ENCODE measurements at places on chromosomes 3 and 15. TPM values are rescaled to one million over a fixed set of nuclear protein-coding genes. Genes with fewer than 3 reads are reported as not detected.

The KNL1 gene
- total RNA-seq: 28.2 TPM

The FEZF2 gene
- total RNA-seq: not detected

The GOLGA6B gene
- total RNA-seq: not detected

The SSR3 gene
- 304 TPM for total RNA-seq

The SNTN gene
- total RNA-seq: not detected

The GOLGA8S gene
- 0.15 TPM for total RNA-seq

The AMIGO3 gene
- 0.29 TPM for total RNA-seq

The HHATL gene
- total RNA-seq: not detected

Data from smooth muscle cell of trachea (primary cell).